ENCODE measurements at places on chromosomes 12 and 14. TPM values are rescaled to one million over a fixed set of nuclear protein-coding genes. Genes with fewer than 3 reads are reported as not detected.

MLXIP gene
- 10.3 TPM for total RNA-seq

KRT6A gene
- not detected for total RNA-seq

GRCh38 chr14:99441918-99442317 lies 38.7 kb downstream of the SETD3 start:
- no peak for DNase-seq

CRIP2 gene
- total RNA-seq: 59.0 TPM

GRCh38 chr12:52539083-52539820 lies 13.7 kb downstream of the KRT71 start:
- DNase-seq: no peak

- no peak for DNase-seq
These were observed 72.4 kb downstream of the IGF1 start for GRCh38 chr12:102407776-102408486.

- DNase-seq: no peak
These were observed 3.8 kb upstream of the PLEKHG6 start for GRCh38 chr12:6306599-6307220.

All from spinal cord (tissue), 10 donors.